ENCODE measurements at places on chromosomes 5 and 9.

GRCh38 chr9:91223000-91223399 is 138.7 kb downstream of the AUH start:
- DNase-seq: no peak

DNA sequence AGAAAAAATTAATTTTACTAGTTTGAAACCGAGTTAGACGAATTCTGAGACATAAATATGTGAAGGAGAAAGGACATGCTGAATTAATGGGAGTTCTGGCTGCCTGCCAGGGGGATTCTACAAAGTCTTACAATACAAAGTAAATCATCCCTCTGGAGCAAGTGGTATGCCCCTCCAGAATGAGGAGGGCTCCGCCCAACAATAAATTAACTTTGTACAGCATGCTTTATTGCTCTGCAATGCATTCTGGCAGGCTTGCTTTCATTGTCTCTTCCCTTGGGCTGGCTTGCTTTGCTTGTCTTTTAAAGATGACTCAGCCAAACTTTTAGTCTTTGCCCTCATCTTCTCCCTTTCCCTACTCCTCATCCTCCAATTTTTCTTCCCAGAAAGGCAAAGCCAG is 11.7 kb upstream of the PCDHB1 start:
- peak; percentile 7 for DNase-seq

GRCh38 chr5:156170351-156170961 is 156.5 kb upstream of the SGCD start:
- no peak for DNase-seq

DNA sequence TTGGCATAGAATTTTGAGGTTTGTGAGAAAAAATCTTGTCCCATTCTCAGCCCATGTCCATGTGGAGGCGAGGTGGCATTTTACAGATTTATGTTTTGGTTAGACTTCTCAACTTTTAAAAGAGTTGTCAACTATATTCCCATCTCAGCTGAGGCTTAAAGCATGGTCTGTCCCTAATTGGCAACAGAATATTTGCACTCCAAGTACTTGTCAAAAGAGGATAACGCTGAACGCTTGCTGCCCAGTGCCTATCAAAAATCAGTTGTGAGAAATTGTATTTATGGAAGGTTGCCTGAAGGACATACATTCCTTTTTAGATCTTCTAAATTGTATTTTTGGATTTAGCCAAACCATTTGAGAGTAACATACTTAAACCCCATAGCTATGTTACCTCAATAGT is 202.0 kb downstream of the SLF1 start:
- DNase-seq: no peak

DNA sequence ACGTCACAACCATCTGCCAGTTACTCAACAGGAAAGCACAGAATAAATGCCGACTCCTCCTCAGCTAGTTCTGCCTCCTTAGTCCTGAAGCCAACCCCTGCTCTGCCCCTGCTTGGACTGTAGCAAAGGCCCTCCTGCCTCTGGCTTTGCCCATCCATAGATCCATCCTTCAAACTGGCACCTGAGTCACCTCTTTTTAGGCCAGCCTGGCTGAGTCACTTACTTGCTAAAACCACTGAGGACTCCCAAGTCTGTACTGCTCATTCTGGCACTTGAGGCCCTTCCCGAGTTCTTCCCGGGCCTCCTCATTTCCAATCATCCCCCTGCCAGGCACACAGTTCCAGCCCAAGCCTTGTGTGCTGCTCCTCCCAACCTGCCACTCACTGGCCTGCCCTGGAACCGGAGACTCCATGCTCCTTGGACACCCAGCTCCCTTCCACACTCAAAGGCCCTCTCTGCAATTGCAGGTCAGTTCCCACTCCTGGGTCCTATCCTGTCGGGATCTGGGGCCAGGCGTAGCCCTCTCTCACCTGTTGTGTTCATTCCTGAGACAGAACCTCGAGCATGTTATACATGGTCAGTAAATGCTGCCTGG is 220.1 kb downstream of the DAB2IP start:
- no peak for DNase-seq

- DNase-seq: peak; percentile 51
These were observed 336.1 kb upstream of the SLC30A5 start for GRCh38 chr5:68757626-68758212.

DNA sequence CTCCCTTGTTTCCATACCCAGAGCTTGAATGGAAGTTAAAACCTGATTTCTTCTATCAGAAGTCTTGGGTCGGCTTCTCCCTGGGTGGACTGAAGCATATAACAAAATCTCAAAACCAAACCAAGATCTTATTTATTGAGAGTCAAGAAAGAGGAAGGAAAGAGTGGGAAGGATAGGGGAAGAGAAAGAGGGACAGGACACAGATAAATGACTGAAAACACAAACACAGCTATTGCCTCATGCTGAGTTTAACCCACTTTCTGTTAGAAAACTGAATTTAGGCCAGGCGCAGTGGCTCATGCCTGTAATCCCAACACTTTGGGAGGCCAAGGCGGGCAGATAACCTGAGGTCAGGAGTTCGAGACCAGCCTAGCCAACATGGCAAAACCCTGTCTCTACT is 92.9 kb downstream of the PALM2AKAP2 start:
- DNase-seq: no peak

DNA sequence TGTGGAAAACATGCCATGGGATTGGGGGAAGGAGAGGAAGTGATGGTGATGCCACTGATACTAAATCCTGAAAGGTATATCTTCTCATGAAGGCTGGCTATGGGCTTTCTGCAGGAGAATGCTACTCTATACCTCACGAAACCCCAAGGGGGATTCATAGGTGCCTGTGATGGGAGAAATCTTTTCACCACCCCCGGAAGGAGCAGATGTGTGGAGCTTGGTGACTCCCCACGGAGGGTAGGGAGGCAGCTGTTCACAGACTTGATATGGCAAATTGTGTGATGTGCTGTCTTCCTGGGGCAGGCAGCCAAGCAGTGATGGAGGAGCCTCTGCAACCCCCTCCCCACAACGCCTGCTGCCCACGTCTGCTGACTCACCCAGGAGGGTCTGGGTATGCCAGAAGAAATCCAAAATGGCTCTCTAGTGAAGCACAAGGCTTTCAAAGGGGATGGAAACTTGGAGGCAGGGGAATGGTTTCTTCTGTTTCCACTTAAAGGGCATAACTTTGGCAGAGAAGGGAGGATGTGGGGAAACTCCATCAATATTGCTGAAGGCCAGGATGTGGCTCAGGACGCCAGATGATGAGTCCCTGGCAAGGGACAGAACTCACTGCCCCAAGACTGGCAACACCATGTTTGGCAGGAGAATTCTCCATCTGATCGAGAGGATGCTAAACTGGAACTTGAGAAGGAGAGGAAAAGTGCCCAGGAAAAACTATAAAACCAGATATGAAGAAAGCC is 188.3 kb downstream of the GABBR2 start:
- no peak for DNase-seq

GRCh38 chr9:92974161-92974661 is 26.9 kb downstream of the FGD3 start:
- DNase-seq: no peak

GRCh38 chr5:56415356-56415765 is 182.2 kb upstream of the ANKRD55 start:
- peak; percentile 89 for DNase-seq

GRCh38 chr9:19269582-19269981 is 39.1 kb downstream of the DENND4C start:
- DNase-seq: no peak

- no peak for DNase-seq
These were observed 35.9 kb downstream of the ITK start for GRCh38 chr5:157216391-157217142.

DNA sequence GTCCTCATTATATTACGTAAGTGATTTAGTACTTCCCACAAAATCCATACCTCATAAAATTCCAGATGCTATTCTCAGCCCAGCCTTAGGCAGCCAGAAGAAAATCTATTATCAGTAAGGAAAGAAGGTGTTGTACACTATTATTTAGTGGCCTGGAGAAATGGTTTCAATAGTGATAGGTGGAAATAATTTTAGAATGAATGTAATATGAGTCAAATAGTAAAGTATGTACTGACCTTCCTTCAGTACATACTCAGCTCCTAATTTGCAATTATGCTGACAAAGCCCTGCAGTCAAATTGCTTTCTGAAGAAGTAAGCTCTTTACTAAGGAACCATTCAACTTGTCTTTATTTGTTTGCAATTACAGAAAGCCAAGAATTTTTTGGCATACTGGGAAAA is 409.2 kb downstream of the HTR1A start:
- no peak for DNase-seq

DNA sequence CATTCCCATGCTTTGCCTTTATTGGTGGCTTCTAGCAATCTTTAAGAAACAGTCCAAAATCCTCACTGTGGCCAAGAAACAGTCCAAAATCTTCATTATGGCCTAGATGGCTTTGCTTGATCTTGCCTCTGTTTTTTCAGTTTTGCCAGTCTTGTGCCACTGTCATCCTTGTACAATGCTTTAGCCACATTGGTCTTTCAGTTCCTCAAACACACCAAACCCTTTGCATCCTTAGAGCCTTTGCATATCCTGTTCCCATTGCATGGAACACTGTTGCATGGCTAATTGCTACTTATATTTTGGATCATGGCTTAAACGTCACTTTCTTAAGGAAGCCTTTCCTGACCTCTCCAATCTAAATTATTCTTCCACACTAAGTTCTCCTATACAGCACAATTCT is 22.1 kb downstream of the MRRF start:
- peak; percentile 35 for DNase-seq

DNA sequence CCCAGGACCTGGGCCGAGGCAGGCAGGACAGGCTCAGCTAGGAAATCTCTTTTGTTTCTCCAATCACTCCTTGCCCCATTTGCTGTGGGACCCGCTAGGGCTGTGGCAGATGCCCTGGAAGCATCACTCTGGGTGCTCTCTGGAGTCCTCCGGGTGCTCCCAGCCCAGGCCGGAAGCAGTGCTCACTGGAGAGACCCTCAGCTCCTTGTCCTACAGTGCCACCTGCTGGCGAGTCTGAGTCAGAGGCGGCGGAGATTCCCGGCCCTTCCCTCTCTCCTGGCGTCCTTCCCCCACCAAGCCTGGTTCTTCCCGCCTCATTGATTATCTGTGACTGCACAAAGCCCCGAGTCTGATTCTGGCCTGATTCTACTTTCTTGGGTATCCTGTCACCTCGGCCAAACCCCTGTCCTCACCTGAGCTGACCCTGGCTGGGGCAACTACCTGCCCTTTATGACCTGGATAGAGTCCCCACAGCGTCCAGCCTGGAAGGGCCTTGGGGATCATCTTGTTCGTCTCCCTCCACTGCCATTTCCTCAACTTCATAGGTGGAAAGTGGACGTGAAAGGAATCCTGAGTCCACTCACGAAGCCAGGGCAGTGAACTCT is 7.3 kb upstream of the BARHL1 start:
- peak; percentile 42 for DNase-seq

- DNase-seq: no peak
These were observed 337.7 kb upstream of the KLF4 start for GRCh38 chr9:107827304-107827703.

DNA sequence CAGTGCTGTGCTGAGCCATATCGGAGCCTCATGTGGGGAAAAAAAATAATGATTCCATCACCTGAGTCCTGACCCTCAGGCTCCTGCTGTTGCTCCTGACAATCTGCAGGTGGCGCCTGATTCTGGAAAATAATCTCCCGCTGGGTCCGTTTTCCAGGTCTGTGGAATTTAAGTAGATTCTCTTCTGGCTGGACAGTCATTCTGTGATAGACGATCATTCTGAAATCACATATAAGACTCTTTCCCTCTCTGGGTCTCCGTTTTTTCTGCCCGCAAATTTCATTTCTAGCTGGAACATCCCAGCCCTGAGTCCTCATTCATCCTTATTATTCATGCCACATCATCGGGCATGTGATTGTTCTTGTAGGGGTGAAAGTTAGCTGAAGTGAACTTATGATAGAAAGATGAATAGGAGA is 22.1 kb upstream of the STXBP1 start:
- DNase-seq: peak; percentile 77

GRCh38 chr9:98641695-98642094 is 67.0 kb downstream of the GABBR2 start:
- no peak for DNase-seq

DNA sequence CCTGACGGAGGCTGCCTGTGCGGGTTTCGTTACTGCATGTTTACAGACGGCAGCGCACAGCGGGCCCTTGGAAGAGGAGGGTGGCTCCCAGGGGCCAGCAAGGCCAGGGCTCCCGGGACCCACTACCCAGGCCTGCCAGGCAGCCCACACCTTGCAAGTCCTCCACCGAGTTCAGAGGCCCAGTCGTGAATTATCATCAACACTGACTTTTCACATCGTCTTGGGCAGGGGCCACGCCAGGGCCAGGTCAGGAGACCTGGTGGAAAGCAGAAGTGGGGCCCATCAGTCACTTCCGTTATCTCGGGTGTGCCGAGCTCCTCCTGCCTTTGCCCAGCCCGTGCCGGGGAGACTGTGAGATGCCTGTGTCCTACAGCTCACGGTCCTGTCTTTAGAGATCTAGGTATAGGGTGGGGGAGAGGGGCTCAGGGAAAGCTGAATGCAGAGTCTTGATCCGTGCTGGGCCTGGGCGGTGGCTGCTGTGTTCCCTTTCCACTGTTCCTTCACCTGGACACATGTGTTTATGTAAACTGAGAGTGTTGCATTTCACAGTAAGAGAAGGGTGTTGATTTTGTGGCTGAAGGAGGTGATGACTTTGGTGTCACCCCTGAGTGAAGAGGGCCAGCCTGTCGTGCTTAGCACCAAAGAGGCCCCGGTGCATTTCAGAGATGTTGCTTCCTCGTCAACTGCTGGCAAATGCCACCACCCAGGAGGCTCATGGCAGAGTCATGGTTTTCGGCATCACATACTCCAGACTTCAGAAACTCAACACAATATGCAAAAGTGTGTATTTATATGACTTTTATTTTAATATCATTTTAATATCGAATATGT is 175.2 kb downstream of the GAPVD1 start:
- no peak for DNase-seq

DNA sequence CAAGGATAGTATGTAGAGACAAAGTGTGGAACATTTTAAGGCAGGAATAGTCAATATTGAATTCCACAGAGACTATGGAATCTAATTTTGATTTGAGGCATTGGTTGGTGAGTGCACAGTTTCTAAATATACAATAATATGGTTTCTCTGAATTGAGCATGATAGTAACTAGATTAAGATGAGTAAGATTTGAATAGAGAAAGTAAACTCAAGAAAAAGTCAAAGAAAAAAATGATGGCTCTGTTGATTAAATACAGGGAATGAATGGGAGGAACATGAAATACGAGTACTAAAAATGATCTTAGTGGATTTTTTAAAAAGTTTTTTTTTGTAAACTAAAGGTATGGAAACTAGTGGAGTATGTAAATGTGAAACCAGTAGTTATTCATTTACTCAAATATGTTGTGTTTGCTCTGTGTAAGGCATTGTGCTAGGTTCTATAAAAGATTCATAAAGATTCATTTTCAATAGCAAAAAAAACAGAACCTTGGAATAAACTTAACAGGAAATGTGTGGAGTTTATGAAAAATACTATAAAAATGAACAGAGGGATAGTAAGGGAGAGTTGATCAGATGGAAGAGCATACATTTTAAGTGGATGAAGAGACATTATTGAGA is 101.2 kb downstream of the ZCCHC7 start:
- no peak for DNase-seq

DNA sequence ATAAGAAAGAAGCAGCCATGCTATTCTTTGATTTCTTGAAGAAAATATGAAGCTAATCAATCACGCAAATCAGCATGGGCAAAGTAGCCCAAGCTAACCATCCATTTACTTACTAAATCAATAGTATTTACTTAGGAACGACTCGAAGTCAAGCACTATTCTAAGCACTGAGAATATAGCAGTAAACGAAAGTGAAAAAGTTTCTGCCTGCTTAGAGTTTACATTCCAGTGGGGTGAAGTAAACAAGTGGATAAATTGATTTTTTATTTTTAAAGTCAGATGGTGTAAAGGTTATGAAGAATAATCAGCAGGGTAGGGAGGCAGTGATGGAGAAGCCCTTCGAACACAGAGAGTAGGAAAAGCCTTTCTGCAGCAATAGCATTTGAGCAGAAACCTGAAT is 5.5 kb downstream of the TSTD2 start:
- no peak for DNase-seq
